ENCODE measurements at places on chromosomes 16 and 17.

GRCh38 chr16:87626401-87626800 is 24.1 kb downstream of the JPH3 start:
- no peak for DNase-seq

- DNase-seq = peak; percentile 10
Measured at GRCh38 chr16:1108299-1109252, 12.5 kb upstream of the C1QTNF8 start.

- no peak for DNase-seq
Measured at GRCh38 chr17:75081611-75082540, 5.9 kb upstream of the SLC16A5 start.

GRCh38 chr16:78290872-78291591 is 191.6 kb downstream of the WWOX start:
- DNase-seq = no peak

- peak; percentile 75 for DNase-seq
Measured at GRCh38 chr16:22948603-22949368, 134.8 kb downstream of the HS3ST2 start.

Data from fibroblast of mammary gland (primary cell).